ENCODE measurements at places on chromosomes 11 and 22. TPM values are rescaled to one million over a fixed set of nuclear protein-coding genes. Genes with fewer than 3 reads are reported as not detected.

DNA sequence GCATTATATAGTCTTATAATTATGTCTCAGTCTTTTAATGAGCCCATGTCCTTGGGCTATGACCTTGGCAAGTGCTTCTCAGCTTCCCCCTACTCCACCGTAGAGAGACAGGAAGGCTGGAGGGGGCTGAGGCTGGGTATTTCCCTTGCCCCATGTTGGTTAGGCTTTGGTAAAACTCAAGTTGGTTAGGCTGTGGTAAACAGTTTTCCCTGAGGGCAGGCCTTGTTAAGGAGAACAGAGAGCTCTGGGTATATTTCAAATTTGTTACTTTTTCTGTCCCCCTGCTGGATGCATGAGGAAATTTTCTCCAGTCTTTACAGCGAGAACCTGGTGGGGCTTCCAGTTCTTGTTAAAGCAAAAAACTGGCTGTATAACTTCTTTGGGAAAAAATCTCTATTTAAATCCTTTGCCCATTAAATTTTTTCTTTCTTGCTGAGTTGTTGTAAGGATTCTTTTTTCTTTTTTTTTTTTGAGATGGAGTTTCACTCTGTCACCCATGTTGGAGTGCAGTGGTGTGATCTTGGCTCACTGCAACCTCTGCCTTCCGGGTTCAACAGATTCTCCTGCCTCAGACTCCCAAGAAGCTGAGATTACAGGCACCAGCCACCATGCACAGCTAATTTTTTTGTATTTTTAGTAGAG lies 12.2 kb upstream of the DCHS1 start:
- peak; percentile 65 for ATAC-seq

DNA sequence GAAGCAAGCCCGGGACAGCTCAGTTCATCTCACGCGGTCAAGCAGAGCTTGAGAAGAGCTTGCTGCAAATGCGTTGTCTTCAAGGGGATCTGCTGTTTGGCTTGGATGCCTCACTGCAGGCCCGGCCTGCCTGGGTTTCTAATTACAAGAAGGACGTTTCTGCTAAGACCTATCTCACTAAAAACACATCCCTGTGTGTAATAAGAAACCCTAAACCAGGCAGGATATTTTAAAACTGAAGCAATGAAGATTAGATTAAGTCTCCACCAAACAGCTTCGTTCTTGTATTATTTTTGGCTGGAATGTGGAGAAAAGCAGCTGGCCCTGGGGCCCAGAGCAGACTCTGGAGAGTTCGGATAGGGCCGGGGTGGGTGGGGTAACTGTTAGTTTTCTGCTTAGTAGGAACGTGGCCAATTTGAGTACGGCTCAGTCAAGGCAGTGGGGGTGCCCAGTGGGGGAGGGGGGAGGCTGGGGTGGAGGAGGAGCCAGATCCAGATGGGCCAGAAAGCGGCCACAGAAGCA lies 6.0 kb downstream of the PKNOX2 start:
- ATAC-seq = no peak

DNA sequence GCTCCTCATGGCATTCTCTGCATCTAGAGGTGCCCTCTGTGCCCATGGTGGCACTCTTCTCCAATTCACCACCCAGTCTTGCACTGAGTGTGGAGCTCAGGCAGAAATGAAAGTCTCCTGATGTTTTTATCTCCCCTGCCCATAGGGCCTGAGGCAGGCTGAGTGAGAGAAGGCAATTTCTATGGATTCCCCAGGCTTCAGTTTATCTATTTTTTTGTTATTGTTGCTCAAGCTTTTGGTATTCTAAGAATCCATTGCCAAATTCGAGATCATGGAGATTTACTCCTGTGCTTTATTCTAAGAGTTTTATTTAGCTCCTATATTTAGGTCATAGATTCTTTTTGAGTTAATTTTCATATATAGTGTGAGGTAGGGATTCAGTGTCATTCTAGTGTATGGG lies 40.7 kb downstream of the TSPAN18 start:
- ATAC-seq = no peak

DNA sequence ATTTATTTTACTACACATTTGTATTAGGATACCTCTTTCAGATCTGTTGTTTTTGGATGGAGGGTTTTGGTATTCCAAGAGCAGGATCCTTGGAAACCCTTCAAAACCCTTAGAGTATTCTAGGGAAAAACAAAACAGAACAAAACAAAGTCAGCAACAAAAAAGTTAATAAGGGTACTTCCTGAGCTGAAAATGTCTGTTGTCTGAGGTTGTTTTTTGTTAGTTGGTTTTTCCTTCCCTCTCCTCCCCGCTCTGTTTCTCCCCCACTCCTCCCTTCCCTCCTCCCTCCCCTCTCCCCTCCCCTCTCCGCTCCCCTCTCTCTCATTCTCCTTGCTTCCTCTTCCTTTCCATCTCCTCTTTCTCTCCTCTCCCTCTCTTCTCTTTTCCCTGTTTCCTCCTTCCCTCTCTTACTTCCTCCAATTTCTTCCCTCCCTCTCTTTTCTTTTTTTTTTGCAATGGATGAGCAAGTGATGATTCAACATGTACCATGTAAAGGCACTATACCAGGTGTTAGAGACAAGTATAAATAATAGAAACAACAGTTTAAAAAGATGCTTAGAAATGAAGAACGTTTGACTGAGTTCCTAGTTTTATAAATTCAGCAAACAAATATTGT lies 160.6 kb downstream of the TMEM135 start:
- ATAC-seq = no peak

GRCh38 chr11:96827164-96827563 lies 437.4 kb downstream of the JRKL start:
- ATAC-seq = peak; percentile 71

DNA sequence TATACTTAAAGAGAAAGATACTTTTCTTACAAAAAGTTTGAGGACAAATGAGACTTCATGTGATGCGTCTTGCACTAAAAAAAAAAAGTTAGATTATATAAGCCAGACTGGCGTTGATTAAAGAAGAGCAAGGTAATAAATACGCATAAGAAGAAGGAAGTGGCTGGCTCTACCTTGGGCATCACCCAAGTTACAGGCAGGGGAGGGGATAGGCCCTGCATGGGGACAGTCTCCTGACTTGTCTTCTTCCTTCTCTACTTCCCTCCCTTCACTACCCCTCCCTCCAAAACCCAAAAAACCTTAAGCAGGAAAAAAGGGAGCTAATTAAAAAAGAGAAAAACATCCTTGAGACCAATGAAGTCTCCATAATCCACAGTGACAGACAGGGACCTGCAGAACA lies 22.3 kb upstream of the TMA7B start:
- ATAC-seq = no peak

DNA sequence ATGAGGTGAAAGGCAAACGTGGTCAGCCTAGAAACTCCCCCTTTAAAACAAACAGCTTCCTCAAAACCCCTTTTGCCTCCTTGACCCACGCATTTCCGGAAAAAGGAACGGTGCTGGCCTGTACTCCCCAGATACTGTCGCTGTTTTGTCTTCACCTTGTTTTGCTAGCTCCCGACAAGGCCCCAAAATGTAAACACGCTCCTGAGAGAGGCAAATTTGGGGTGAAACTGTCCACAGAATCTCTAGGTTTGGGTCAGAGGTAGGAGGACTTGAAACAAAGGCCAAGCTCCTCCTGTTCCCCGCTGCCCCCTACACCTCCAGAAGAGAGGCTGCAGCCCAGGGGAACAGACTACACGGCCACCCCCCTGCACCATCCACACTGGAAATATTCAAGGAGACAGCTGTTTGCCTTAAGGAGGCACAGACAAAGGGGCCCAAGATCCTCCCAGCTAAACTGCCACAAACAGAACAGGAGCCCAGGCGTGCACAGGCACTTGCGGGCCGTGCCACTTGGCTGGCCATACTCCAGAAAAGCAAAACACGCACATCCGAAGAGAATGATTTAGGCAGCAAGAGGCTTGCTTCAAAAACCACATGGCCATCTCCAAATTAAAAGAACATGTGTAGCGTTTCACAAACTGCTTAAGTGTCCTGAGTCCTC lies 160.5 kb upstream of the GRK3 start:
- peak; percentile 6 for ATAC-seq

DNA sequence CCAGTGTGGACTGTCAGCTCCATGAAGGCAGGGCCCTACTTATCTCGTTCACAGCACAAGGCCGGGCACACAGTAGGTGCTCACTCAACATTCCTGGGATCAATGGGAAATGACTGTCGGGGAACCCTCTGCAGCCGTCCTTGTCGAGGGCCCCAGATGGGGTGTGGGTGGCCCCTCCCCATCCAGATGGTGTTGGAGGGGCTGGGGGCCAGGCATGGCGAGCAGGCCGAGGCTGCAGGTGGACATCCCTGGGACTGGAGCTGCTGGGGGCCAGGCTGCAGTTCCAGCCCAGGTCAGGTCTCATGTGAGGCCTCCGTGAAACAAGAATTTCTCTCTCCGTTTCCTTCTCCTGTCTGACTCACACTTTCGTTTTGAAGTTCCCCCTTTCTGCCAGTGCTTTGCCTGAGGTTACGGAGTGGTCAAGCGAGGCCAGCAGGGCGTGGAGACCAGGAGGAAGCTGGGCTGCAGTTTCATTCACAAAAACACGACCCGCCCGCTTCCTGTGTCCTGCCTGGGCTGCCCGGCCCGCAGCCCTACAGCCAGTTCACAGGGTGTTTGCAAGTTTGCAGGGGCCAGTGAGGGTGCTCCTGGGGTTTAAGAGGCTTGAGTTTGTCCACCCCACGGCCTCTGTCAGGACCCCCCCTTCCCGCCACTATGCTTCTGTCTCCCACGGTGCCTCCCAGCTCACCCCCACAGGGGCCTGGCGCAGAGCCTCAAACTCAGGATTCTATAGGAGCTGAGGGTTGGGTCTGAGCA lies 4.5 kb downstream of the MYEOV start:
- ATAC-seq = peak; percentile 4

GRCh38 chr11:15179167-15179566 lies 64.4 kb downstream of the INSC start:
- no peak for ATAC-seq

- ATAC-seq = no peak
These were observed 5.5 kb downstream of the PRSS23 start for GRCh38 chr11:86805873-86806310.

- ATAC-seq = no peak
These were observed 16.8 kb downstream of the TRMU start for GRCh38 chr22:46352276-46352675.

GRCh38 chr11:74581954-74582547 lies 10.3 kb upstream of the POLD3 start:
- no peak for ATAC-seq

DNA sequence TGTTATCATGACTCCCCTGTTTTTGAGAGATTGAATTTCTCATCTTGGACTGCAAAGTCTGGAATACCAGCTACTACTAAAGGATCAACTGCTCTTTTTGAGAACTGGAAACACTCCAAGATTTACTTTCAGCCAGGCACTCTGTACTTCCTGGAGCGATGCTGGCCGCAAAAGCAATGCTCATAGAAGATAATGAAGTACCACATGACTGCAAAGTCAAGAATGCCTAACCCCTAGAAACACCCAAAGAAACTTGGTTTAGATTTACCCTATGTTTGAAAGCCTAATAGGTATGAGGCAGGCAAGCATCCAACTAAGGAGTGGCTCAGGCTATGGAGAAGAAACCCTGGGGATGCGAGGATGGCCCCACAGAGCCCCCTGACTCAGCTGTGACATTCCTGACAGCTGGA lies 47.7 kb upstream of the ARHGAP20 start:
- no peak for ATAC-seq

DNA sequence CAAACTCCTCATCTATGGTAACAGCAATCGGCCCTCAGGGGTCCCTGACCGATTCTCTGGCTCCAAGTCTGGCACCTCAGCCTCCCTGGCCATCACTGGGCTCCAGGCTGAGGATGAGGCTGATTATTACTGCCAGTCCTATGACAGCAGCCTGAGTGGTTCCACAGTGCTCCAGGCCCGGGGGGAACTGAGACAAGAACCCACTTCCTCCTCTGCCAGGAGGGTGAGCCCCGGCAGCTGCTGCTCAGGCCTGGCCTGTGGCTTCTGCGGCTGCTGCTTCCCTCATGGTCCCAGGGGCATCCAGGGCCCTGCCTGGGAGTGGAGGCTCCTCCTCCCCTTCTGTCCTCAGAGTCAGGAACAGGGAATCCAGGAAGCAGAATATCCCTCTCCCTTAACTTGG lies 98.4 kb downstream of the ZNF280B start:
- no peak for ATAC-seq

DNA sequence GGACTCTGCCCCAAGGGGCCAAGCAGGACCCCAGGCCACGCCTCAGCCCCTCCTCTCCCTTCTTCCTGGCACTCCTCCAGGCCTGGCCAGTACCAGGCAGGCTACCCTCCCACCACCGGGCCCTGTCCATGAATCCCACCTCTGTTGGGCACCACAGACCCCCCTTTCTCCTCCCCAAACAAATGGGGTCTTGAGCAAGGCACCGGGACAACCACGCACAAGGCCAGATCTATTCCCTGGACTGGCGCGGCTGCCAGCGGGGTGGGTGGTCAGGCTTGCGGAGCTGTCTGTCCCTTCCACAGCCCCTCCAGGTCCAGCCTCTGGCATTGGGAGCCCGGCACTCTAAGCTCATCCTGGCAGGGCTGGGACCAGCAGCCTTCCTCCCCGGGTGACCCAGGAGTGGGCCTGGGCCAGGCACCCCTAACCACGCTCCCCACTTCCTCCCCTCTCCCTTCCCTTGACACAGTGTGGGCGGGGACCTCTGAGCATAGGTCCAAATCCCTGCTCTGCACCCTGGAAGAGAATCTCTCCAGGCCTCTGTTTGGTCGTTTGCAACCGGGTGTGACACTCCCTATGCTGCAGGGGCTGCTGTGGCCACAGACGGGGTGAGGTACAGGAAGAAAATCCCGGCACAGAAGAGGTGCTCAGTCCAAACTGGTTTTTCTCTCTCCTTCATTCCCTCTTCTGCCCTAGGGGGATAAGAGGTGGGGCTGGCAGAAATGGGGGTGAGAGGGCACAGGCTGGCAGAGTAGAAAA lies 14.6 kb downstream of the ELFN2 start:
- no peak for ATAC-seq

DNA sequence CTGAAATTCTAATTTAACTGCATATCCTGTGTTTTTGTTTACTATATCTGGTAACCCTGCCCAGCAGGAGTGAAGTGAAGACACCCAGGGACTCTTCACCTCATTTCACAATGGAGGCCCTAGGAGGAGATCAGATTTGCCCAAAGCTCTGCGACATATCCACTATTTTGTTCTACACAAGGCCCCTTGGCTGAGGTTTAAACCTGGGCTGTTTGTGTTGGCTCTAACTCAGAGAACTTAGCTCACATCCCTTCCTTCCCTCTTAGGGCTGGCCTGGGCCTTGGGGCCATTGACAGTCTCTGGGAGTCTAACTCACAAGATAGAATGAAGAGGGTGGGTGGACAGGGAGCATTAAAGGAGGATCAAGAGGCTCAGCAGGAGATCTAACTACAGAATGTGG lies 8.2 kb upstream of the PLA2G3 start:
- peak; percentile 51 for ATAC-seq

- ATAC-seq = peak; percentile 37
These were observed 253.0 kb upstream of the CCDC179 start for GRCh38 chr11:23112987-23113886.

OR8G1 gene
- 0.23 TPM for total RNA-seq

PLA2G6 gene
- total RNA-seq = 16.5 TPM

SLC22A12 gene
- 0.05 TPM for total RNA-seq

CEND1 gene
- total RNA-seq = 13.0 TPM

SUSD2 gene
- 1.3 TPM for total RNA-seq

MMP8 gene
- total RNA-seq = 0.15 TPM

CNIH2 gene
- total RNA-seq = 36.4 TPM

FERMT3 gene
- 2.9 TPM for total RNA-seq

MS4A3 gene
- not detected for total RNA-seq

MS4A18 gene
- total RNA-seq = 0.50 TPM

FOLR2 gene
- not detected for total RNA-seq

Data from motor neuron (in vitro differentiated cells).